ENCODE measurements at places on chromosomes 1 and 21.

DNA sequence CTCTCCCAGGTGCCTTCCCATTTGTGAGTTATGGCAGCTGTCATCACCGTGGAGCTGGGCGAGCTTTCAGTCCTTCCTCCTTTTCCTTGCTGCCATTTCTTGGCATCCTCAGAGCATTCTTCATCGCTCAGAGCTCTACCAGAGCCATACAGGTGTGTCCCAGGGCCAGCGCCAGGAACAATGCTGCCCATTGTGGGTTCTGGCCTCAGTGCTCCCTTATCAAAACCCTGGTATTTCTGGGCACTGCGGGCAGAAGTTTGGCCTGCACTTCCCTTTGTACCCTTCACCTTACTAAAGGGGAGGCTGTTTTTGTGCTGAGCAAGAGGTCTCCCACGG lies 28.5 kb downstream of the RASSF5 start:
- no peak for DNase-seq

GRCh38 chr21:46196733-46197132 lies 12.5 kb upstream of the SPATC1L start:
- peak; percentile 52 for DNase-seq

- no peak for DNase-seq
Observed at GRCh38 chr1:199308349-199308846, 669.6 kb downstream of the PTPRC start.

DNA sequence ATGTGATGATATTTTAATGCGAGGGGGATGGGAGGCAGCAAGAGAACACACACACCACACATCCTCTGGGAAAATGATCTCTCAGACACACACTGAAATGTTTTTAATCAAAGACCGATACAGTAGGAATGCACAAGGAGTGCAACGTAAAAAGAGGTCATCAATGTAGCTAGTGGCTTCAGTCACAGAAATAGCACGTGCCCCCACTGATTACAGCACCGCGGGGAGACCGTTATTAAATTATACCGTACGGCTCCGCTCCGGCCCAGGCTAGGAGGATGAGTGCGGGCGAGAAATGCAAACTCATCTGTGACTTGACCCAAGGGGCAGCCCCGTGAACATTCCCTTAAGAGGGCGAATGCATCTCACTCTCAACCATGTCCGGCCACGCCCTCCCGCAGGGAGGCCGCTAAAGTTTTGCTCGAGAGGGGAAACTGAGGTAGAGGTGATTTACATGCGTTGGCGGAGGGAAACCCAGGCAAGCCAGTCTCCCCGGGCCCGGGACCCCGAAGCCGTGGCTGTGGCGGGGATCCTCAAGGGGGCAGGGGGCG lies 552 bp downstream of the UBR4 start:
- DNase-seq: no peak

GRCh38 chr1:58620926-58621325 lies 43.9 kb upstream of the TACSTD2 start:
- DNase-seq: no peak

GRCh38 chr1:98467122-98467521 lies 194.4 kb upstream of the SNX7 start:
- DNase-seq: no peak

GRCh38 chr1:209218981-209219380 lies 364.5 kb upstream of the CAMK1G start:
- no peak for DNase-seq

DNA sequence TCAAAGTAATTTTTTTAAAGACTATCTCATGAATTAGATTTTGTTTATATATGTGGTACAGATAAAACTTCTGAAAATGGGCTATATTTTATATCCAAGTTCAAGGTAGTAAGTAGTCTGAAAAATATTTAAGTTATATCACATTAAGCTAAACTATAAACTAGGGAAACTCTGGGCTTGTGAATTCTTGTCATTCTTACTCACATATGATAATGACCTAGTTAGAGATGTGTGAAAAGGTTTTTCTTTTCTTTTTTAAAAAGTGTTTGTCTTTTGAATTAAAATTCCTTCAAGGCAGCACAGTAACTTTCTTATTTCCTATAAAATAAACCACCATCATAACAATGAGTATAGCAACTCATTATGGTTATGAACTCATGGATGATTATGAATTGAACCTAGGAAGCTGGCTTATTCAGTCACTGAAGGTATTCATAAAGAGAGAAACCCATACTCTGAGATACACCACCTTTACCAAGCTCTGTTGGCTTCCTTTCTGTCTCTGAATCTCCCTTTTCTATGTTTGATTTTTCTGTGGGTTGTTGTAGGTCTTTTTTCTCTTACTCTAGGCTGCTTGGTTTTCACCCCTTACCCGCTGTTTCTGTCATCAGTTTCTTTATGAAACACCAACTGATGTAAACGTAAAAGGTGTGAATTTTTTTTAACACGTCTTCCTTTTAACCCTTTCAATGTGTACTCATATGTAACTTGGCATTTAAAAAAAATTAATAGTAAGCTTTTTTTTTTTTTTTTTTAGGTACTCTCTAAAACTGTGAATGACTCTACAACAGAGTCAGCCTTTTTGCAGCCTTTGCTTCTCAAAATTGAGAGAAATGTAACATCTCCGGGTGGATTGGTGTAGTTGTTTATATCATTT lies 25.2 kb downstream of the IL12RB2 start:
- DNase-seq: no peak
